ENCODE measurements at places on chromosomes 5 and 9. TPM values are rescaled to one million over a fixed set of nuclear protein-coding genes. Genes with fewer than 3 reads are reported as not detected.
A peak's percentile ranks its signal among the peaks of the same experiment; 100 is the strongest.

GRCh38 chr9:130143958-130144366 lies 28.2 kb upstream of the NCS1 start:
- H3K36me3 ChIP-seq = no peaks in the 10 kb centered on the region
- peaks cover 21% of the 10 kb centered on the region for H3K27me3 ChIP-seq
- no peak overlapping the region for H3K4me3 ChIP-seq

DNA sequence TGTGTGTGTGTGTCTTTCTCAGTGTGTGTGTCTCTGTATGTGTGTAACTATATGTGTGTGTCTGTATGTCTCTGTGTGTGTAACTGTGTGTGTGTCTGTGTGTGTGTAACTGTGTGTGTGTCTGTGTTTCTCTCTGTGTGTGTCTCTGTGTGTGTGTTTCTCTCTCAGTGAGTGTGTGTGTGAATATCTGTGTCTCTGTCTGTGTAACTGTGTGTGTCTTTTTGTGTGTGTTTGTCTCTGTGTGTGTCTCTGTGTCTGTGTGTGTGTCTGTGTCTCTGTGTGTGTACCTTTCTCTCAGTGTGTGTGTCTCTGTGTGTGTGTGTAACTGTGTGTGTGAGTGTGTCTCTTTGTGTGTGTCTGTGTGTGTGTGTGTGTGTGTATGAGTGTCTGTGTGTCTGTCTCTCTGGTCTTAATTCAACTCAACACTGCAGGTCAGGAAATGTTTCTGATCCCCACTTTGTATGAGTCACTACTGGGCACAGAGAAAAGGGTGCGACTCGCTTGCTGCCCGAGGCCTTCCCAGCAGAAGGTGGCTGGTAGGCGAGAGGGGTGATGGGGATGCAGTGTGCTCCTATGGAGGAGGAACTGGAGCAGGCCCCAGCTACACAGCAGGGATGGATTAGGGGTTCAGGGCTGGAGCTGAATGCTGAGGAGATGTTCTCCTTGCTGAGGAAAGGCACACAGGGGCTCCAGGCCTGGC lies 52.1 kb downstream of the NSG2 start:
- no peak overlapping the region for H3K4me3 ChIP-seq
- DNase-seq = no peak
- no peak overlapping the region for H3K27ac ChIP-seq
- no peaks in the 10 kb centered on the region for H3K4me1 ChIP-seq
- no peaks in the 10 kb centered on the region for H3K36me3 ChIP-seq
- H3K27me3 ChIP-seq = no peaks in the 10 kb centered on the region

FAM169A gene
- total RNA-seq = 3.6 TPM

DNA sequence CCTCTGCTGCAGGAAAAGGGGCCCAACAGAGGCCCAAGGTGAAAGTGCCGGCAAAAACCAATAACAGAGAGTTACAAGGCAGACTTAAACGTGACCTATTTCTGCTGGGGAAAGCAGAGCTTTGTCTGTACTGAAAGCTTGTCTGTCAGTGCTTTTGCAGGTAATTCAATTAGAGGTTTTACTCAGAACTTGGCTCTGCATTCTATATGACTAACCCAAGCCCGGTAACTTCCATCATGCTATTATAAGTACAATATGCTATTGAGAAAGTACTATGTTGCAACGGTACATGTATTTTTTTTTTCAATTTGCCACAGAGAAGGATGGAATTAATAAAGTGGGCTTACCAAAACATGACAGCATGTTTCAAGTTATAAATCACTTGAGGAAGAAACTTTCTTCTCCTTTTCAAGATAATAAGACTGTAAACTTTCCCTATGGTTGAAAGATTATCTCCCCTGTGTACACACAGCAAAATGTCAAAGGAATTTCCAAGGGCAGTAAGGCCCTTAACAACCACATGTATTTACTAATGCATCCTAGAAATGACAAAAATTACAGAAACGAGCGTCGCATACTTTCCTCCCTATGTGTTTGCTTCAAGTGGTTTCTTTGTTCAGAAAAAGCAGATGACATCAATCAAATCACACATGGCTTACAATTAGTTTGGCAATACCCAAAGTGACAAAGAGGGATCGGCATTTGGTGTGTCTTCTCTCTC lies 282.4 kb downstream of the EFNA5 start:
- peak; percentile 7 for DNase-seq
- peak overlapping the region; percentile 9 for H3K4me3 ChIP-seq
- H3K4me1 ChIP-seq = peaks cover 27% of the 10 kb centered on the region
- peak overlapping the region; percentile 62 for H3K27ac ChIP-seq
- H3K36me3 ChIP-seq = no peaks in the 10 kb centered on the region
- peaks cover 3% of the 10 kb centered on the region for H3K27me3 ChIP-seq

DNA sequence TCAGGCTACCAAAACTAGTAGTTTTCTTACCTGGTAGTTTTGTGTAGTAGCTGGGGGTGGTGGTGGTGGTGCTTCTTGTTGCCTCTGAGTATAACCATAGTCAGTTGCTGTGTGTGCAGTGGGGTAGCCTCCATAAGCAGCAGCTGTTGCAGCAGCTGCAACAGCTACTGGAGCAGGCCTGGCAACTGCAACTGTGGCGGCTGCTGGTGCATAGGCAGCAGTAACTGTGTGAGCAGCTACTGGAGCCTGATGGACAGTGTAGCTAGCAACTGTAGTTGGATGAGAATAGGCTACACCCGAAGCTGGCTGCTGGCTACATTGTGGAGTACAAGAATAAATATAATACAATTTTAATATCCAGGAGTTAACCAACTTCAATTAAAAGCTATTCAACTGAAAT lies 24.7 kb downstream of the ZFR start:
- peaks cover 32% of the 10 kb centered on the region for H3K36me3 ChIP-seq
- peaks cover 12% of the 10 kb centered on the region for H3K4me1 ChIP-seq
- no peaks in the 10 kb centered on the region for H3K27me3 ChIP-seq
- no peak overlapping the region for H3K4me3 ChIP-seq
- DNase-seq = no peak

GRCh38 chr9:102972780-102973179 lies 22.4 kb upstream of the CYLC2 start:
- DNase-seq = no peak
- no peak overlapping the region for H3K27ac ChIP-seq
- no peaks in the 10 kb centered on the region for H3K4me1 ChIP-seq
- H3K27me3 ChIP-seq = no peaks in the 10 kb centered on the region

- DNase-seq = no peak
These were observed 84.1 kb upstream of the IRX1 start for GRCh38 chr5:3511519-3511918.

DNA sequence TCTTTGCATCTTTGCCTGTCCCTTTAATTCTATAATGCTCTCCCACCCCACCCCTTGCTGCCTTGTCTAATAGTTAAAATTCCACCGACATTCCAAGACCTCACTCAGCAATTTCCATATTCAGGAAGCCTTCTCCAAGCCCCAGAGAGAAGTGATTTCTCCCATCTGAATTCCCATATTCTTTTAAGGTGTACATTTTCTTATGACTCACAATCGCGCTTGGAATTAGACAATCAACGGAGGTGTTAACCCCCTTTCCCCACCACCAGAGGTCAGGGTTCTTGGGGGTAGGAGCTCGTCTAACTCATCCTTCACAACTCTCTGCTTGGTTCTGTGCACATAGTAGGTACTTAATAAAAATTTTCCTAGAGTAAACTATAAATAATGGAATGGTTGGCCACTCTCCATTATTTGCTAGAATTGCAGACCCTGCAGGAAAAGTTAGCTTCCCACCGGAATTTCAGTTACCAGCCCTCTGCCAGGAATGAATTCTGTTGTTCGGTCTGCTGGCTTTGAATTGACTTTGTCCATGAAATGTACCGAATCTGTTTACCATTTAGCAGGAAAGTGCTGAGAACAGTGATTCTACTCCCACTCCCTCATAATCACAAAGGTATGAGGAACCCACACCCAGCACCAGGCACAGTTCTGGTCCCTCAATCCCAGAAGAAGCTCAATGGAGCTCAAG lies 5.0 kb downstream of the KCNIP1 start:
- H3K4me1 ChIP-seq = no peaks in the 10 kb centered on the region
- H3K36me3 ChIP-seq = no peaks in the 10 kb centered on the region
- H3K27ac ChIP-seq = no peak overlapping the region
- no peak overlapping the region for H3K4me3 ChIP-seq
- peaks cover 32% of the 10 kb centered on the region for H3K27me3 ChIP-seq

DNA sequence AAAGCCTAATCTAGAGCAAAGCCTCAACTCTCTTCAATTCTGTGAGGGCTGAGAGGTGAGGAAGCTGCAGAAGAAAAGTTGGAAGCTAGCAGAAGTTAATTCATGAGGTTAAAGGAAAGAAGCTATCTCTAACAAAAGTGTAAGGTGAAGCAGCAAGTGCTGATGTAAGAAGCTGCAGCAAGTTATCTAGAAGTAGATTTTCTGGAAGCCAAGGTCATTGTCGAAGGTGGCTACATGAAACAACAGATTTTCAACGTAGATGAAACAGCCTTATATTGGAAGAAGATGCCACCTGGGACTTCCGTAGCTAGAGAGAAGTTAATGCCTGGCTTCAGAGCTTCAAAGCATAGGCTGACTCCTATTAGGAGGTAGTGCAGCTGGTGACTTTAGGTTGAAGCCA lies 42.0 kb downstream of the SREK1 start:
- no peak overlapping the region for H3K4me3 ChIP-seq
- DNase-seq = no peak
- no peak overlapping the region for H3K27ac ChIP-seq
- H3K36me3 ChIP-seq = peaks cover 6% of the 10 kb centered on the region
- H3K4me1 ChIP-seq = no peaks in the 10 kb centered on the region
- H3K27me3 ChIP-seq = no peaks in the 10 kb centered on the region

- H3K27ac ChIP-seq = no peak overlapping the region
- H3K36me3 ChIP-seq = peaks cover 4% of the 10 kb centered on the region
- DNase-seq = no peak
- peaks cover 23% of the 10 kb centered on the region for H3K27me3 ChIP-seq
These were observed 5.2 kb downstream of the KCNN2 start for GRCh38 chr5:114367029-114367428.

- no peak overlapping the region for H3K4me3 ChIP-seq
- no peaks in the 10 kb centered on the region for H3K36me3 ChIP-seq
- no peak for DNase-seq
- no peak overlapping the region for H3K27ac ChIP-seq
- H3K27me3 ChIP-seq = no peaks in the 10 kb centered on the region
- H3K4me1 ChIP-seq = no peaks in the 10 kb centered on the region
These were observed 45.5 kb upstream of the IFNE start for GRCh38 chr9:21527579-21527978.
